CD14-positive monocyte (primary cell): ENCODE measurements at places on chromosomes 7 and 10.

GRCh38 chr7:123771256-123771655 lies 22.5 kb upstream of the WASL start:
- no peak for DNase-seq

GRCh38 chr10:93999401-93999851 lies 5.7 kb downstream of the PLCE1 start:
- no peak for DNase-seq

GRCh38 chr7:4665661-4666060 lies 16.4 kb upstream of the FOXK1 start:
- DNase-seq = no peak

DNA sequence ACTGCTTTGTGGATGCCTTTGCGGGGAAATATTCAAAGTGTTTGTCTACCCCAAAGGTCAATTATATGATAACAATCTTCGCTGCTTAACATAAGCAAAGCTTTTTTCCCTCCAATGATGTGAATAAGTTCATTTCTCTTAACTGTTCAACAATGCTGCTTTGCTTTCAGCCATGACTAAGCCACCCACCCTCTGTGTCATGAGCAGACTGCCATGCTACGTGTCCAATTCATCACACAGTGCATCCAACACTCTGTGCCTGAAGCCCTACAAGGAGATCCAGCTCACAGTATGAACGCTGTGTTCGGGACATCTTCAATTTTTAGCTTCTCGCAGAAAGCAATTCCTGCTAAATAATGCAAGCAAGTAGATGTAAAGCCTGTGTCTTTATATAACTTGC lies 5.7 kb upstream of the TAS2R40 start:
- no peak for DNase-seq

- DNase-seq = peak; percentile 38
Measured at GRCh38 chr7:81469869-81470723, 299.8 kb downstream of the HGF start.

- DNase-seq = no peak
Measured at GRCh38 chr10:101130984-101131961, at the start of gene TLX1. Gene TLX1 (plus strand): TSS chr10:101131300. CDS start chr10:101131542, 242 bp downstream.

DNA sequence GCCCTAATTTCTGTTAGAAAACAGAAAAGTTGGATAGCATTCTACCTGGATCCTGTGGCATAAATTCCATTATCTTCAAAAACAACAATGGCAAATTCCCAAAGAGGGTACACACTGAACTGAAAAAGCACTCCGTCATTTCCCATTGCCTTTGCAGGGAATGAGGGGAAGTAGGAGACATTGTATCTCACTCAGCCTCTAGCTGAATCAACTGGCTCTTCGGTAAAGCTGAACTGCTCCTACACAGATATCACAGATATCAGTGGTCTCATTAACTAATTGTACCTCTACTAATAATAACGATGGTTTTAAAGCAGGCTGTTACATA lies 64.2 kb upstream of the PRKAR2B start:
- DNase-seq = no peak

DNA sequence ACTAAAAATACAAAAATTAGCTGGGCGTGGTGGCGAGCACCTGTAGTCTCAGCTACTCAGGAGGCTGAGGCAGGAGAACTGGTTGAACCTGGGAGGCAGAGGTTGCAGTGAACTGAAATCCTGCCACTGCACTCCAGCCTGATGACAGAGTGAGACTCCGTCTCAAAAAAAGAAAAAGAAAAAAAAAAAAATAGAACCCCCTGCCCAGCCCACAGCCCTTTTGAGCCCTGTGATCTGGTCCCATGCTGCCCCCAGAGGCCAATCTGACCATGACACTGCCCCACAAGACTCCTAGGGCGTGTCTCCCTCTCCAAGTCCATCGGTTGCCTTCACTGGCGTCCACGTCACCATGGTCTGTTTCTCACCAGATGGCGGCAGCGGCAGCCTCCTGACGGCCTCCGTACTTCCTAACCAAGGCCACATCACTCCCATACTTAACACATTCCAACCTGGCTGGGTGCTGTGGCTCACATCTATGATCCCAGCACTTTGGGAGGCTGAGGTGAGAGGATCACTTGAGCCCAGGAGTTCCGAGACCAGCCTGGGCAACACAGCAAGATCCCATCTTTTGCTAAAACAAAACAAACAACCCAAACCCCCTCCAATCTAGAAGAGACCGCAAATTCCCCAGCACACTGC lies 18.0 kb downstream of the STX1A start:
- DNase-seq = peak; percentile 66

- no peak for DNase-seq
Measured at GRCh38 chr10:82150123-82150900, 275.3 kb downstream of the NRG3 start.

- no peak for DNase-seq
Measured at GRCh38 chr10:100774876-100775275, 29.5 kb downstream of the PAX2 start.

DNA sequence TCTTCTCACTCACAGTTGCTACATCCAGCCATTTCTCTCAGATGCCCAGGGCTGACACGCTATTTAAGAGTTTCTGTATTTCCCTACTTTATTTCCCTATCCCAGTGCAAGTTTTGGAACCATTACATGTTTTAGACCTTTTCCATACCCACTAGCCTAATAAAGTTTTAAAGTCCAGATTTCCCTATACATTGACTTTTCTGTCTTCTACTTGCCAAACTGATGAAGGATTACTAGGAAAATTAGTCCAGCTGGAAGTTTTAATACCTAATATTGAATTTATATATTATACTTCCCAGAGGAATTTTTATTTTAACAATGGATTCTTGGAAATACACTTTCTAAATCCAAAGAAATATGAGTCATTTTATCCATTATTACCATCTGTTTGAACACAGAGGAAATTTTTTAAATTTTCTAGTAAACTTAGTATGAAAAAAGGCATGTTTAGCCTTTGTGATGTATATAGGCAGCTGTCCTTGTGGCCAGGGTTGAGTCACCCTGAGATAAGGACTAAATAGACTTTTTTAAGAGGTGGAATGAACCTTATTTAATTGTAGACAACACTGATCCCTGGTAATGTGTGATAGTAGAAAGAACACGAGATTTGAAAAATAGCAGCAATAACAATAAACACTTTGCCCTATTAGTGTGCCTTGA lies 205.0 kb downstream of the TFEC start:
- DNase-seq = no peak

- no peak for DNase-seq
Measured at GRCh38 chr10:46283580-46284285, 3.1 kb upstream of the ANTXRL start.

DNA sequence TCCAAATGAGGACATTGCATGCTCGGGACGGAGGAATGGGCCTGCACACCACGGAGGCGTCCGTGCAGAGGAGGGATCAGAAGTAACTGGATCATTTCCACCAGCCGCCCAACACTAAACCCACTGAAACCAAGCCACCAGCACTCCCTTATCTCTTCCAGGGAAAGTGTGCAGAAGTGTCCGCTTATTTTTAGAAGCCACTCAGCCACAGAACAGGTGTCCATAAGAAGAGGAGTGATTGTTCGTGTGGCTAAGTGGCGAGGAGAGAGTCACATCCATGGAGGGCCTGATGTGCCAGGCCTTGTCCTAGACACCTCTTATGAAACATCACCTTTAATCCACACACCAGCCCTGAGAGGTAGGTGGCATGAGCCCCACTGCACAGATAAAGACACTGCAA lies 407.9 kb upstream of the NPVF start:
- DNase-seq = no peak

DNA sequence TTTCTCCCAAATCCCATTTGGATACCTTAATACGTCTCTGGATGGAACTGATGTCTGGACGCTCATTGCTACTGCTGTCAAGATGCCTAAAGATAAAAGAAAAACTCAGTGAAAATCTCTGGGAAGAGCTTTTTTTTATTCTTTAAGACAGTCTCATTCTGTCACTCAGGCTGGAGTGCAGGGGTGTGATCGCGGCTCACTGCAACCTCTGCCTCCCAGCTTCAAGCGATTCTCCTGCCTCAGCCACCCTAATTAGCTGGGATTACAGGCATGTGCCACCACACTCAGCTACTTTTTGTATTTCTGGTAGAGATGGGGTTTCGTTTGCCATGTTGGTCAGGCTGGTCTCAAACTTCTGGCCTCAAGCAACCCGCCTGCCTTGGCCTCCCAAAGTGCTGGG lies 102.2 kb downstream of the NT5C2 start:
- DNase-seq = no peak
